ENCODE measurements at places on chromosomes 4 and X.

DNA sequence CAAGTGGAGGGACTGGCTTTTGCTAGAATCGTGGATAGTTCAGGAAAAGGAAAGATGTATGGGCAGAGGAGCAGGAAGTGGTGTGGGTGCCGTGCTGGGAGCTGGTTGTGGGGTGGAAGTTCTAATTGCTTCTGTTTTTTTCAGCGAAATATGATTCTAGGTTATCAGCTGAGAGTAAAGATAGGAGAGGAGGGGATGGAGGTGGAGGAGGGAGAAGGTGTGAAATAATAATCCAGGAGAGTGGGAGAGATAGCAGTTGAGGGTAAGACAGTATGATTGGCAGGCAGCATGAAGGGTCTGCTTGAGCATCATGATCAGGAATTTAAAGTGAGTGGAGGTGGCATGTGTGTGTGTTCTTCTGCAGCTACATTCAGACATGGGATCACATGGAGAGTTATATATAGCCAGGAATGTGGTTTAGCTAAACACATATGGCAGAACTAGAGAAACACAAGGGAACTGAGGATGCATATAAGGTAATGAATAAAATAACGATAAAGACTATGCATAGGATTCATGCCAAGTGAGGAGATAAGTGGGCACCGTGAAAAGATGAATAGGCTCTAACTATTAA lies 133.7 kb downstream of the ANK2 start:
- no peak for DNase-seq

GRCh38 chrX:40262157-40263013 lies 164.6 kb upstream of the BCOR start:
- DNase-seq = no peak

- no peak for DNase-seq
These were observed 112.4 kb upstream of the ELOVL6 start for GRCh38 chr4:110310795-110311194.

GRCh38 chr4:139282721-139283075 lies 2.7 kb upstream of the MGARP start:
- DNase-seq = no peak

- no peak for DNase-seq
These were observed 31.5 kb downstream of the NOP14 start for GRCh38 chr4:2931512-2932301.

- no peak for DNase-seq
These were observed 43.5 kb upstream of the LAMP2 start for GRCh38 chrX:120512627-120513026.

GRCh38 chr4:3700223-3700622 lies 66.0 kb upstream of the ADRA2C start:
- no peak for DNase-seq

- DNase-seq = no peak
These were observed 181.5 kb downstream of the NSUN7 start for GRCh38 chr4:40931238-40931637.
